Amniotic stem cell (primary cell): ENCODE measurements at places on chromosomes 1 and 21.

DNA sequence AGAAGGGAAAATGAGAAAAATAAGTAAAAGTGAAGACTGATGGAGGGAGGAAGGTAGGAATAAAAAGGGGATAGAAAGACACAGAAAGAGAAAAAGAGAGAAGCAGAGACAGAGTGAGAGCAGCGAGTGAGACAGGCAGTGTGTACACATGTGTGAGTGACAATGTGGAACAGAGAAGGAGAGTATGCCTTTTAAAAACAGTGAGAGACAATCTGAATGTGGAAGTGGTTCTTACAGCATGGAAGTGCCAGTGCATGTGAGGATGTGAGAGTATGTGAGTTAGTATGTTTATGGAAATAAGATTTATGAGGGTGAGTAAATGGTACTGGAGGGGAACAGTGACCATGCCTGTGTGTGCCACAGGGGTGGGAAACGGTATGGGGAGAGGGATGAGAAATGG lies 1.2 kb downstream of the NEGR1 start:
- no peak for DNase-seq

GRCh38 chr1:218591966-218592365 lies 246.8 kb downstream of the TGFB2 start:
- no peak for DNase-seq

GRCh38 chr1:18351735-18352134 lies 129.0 kb upstream of the KLHDC7A start:
- DNase-seq: no peak

GRCh38 chr1:113903501-113904292 lies 902 bp downstream of the AP4B1 start:
- no peak for DNase-seq

- no peak for DNase-seq
These were observed 47.3 kb downstream of the ITGB3BP start for GRCh38 chr1:63475761-63476160.

- no peak for DNase-seq
These were observed 134.2 kb downstream of the PGBD5 start for GRCh38 chr1:230291731-230292620.

- peak; percentile 41 for DNase-seq
These were observed 3.2 kb upstream of the TRAF5 start for GRCh38 chr1:211323156-211324063.

DNA sequence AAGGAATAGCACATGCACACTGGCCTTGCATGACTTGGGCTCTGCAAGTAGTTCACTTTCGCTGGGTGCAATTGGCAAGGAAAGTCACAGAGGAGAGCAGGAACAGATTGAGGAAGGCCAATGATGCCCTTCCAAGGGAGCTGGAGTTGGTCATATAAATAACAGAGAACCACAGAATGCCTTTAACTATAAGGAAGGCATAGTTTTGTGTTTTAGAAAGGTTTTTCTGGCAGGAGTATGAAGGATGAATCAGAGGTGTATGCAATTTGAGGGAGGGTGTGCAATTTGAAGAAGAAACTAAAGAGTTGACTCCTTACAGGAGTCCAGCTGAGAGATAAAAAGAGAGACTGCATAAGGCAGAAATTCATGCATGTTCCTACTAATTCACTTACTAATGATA lies 112.1 kb downstream of the PHTF1 start:
- no peak for DNase-seq

DNA sequence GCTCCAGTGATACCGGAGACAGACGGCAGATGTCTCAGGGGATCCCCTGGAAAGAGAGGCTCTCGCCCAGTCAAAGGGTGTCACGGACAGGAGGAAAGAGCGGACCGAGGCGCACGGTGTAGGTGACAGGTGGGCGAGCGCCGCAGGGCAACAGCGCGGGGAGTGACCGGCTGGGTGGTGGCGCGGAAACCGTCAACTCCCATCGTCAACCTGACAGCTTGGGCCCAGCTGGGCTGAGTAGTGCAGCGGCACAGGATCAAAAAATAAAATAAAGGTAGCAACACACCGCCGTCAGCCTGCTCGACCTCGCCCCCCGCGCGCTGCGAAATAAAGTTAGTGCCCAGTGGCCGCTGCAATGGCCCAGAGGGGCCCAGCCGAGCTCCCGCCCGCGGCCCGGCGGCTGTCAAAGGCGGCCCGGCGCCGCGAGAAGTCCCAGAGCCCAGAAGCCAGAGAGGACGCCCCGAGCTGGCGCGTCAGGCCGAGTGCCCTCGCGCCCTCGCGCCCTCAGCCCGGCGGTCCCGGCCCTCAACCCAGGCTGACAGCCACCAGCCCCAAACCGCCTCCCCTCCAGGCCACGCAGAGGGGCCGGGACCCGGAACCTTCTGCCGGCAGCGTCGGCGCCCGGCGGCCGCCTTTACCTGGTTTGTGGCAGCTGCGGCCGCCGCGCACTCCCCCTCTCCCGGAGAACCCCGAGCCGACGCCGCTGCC lies at the start of gene LYST:
LYST (minus strand) TSS at position 702 of the 708 bp plus-strand sequence. CDS start 36,489 bp downstream, outside the sequence.
- DNase-seq: peak; percentile 34
